ENCODE measurements at places on chromosomes 12 and 14. TPM values are rescaled to one million over a fixed set of nuclear protein-coding genes. Genes with fewer than 3 reads are reported as not detected.

GRCh38 chr14:35985474-35986218 is 159.5 kb downstream of the BRMS1L start:
- H3K4me3 ChIP-seq, result no peak overlapping the region
- H3K36me3 ChIP-seq, result no peaks in the 10 kb centered on the region
- peaks cover 2% of the 10 kb centered on the region for H3K4me1 ChIP-seq
- DNase-seq, result no peak

DNA sequence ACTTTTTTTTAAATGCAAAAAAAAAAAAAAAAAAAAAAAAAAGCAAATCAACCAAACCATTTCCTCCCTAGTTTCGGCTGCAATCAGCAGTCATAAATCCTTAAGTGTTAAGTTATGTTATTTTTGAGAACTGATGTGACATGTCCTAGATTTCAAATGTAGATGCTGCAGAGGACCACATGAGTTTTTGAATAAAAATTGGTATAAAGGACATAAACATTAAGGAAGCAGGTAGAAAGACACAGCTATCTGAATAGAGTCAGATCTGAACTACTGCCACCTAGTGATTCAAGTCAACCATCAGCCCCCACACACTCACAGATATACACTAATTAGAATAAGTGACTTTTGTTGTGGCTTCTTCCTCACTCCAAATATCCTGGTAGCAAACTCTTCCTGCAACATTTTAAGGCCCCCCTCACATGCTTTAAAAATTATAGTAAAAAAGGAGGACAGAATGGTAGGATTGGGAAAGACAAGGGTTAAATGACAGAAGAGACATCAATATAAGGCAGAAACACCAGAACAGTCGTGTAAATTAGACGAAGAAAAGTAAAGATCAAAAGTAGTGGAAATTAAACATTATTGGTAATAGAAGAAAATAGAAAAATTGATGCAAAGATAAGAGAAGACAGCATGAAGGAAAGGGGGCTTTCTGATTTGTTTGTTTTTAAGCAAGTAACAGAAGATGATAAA is 394.5 kb upstream of the ATP2B1 start:
- H3K4me1 ChIP-seq, result peaks cover 9% of the 10 kb centered on the region
- no peak overlapping the region for H3K27ac ChIP-seq
- peaks cover 18% of the 10 kb centered on the region for H3K27me3 ChIP-seq
- H3K36me3 ChIP-seq, result no peaks in the 10 kb centered on the region
- no peak overlapping the region for H3K4me3 ChIP-seq

DYRK4 gene
- 34.4 TPM for total RNA-seq

GRCh38 chr12:125696054-125696453 is 630.8 kb downstream of the AACS start:
- no peak for DNase-seq
- no peaks in the 10 kb centered on the region for H3K4me1 ChIP-seq

DNA sequence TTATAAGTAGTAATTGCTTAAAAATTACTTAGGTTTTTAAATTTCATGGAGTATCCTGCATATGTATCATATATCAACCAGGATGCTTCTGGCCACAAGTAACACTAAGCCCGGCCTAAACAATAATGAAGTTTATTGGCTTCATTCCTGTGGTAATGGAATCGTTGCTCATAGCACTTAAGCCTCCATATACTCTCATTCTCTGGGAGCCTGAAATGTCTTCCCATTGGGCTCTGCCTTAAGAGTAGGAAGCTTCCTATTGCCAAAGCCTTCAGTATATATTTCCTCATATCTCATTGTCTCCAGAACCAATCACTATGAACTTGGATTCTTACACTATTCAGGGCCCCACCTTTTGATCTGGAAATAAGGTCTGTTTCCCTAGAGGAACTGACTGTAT is 83.8 kb upstream of the DNM1L start:
- no peak overlapping the region for H3K4me3 ChIP-seq
- no peaks in the 10 kb centered on the region for H3K36me3 ChIP-seq
- DNase-seq, result no peak
- no peaks in the 10 kb centered on the region for H3K27me3 ChIP-seq
- peaks cover 36% of the 10 kb centered on the region for H3K4me1 ChIP-seq

PARPBP gene
- total RNA-seq, result 27.4 TPM

SLC25A21 gene
- not detected for total RNA-seq

- H3K4me1 ChIP-seq, result no peaks in the 10 kb centered on the region
- DNase-seq, result no peak
- H3K4me3 ChIP-seq, result no peak overlapping the region
- H3K27me3 ChIP-seq, result no peaks in the 10 kb centered on the region
- H3K36me3 ChIP-seq, result peaks cover 73% of the 10 kb centered on the region
- no peak overlapping the region for H3K27ac ChIP-seq
Measured at GRCh38 chr12:109910969-109911348, 10.9 kb downstream of the TCHP start.

DNA sequence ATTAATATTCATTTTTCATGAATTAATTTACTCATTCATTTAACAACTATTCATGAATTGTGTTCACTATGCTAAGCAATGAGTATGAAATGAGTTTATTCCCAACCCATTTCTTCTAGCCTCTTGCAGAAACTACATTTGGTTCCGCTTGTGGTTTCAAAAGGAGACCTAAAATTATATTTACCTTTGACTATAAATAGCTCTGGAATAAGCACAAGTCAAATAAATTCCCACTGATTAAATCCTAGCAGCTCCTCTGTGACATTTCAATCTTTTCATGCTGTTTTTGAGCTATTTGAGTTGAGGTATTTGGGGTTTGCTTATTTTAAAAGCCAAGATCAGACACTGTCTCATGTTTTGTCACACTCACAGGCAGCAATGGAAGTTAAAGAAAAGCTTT is 46.9 kb downstream of the DUSP6 start:
- peaks cover 46% of the 10 kb centered on the region for H3K4me1 ChIP-seq
- no peak overlapping the region for H3K27ac ChIP-seq
- H3K27me3 ChIP-seq, result no peaks in the 10 kb centered on the region
- no peak overlapping the region for H3K4me3 ChIP-seq
- H3K36me3 ChIP-seq, result no peaks in the 10 kb centered on the region

MYO1H gene
- total RNA-seq, result not detected

DNA sequence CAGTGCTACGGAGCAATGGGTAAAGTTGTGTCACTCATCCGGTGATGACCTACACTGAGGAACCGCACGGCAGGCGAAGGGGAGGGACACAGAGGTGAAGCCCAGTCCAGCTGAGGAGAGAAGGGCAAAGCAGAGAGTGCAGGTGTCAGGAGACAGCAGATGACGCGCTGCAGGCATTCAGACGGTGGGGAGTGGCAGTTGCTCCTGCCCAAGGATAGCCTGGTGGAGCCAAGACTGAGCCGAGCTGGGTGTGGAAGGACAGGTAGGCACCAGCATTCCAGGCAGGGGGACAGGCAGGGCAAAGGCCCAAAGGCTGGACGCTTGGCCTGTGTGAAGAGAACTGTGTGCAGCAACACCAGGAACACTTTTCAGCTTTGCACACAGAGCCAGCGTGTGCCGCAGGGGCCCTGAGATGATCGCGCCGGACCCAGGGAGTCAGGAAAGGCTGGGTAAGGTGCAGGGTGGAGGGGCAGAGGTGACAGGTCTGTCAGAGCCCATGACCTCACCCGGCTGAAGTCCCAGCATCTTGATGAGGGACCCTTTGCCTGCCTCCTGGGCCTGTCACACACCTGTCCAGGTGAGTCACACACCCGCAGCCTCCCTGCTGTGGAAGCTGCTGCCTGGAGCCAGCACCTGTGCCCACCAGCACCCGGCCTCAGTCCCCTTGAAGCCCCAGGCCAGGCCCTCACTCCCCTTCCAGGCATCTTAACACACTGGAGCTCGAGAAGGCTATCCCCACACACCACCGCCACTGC is 48.4 kb downstream of the TSPAN11 start:
- H3K27ac ChIP-seq, result no peak overlapping the region
- no peaks in the 10 kb centered on the region for H3K4me1 ChIP-seq
- H3K4me3 ChIP-seq, result no peak overlapping the region
- H3K36me3 ChIP-seq, result no peaks in the 10 kb centered on the region

DNA sequence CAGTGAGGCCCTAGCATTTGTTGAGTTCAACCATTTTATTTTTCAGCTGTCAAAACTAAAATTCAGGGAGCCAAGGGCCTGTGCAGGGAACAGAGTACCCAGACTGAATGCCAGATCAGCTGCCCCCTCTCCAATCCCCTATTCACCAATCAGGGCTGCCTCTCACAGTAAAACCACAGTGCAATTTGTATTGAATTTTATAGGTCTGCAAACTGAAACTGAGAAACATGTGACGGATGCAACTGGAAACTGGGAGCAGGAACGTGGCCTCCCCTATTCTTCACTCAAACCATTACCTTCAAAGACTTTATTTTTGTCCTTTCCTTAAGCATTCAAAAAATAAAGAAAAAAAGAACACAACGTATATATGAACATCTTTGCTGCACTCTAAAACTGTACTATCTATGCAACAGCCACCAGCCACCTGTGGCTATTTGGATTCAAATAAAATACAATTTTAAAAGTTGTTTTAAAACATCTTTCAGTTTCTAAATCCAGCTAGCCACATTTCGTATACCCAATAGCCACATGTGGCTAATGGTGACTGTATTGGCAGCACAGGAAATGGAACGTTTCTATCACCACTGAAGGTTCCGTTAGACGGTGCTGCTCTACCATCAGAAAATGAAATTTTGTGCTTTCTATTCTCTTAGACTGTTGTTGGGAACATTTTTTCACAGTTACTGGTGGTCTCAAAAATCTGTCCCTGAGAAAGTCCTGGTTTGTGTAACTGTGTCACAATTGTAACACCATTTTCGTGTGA is 371.3 kb upstream of the FAR2 start:
- H3K4me1 ChIP-seq, result no peaks in the 10 kb centered on the region
- DNase-seq, result no peak
- no peaks in the 10 kb centered on the region for H3K36me3 ChIP-seq

GRCh38 chr14:23449314-23449713 is 13.9 kb upstream of the MYH7 start:
- H3K4me3 ChIP-seq, result no peak overlapping the region
- no peak for DNase-seq
- H3K4me1 ChIP-seq, result no peaks in the 10 kb centered on the region
- no peaks in the 10 kb centered on the region for H3K36me3 ChIP-seq
- peaks cover 8% of the 10 kb centered on the region for H3K27me3 ChIP-seq

PGF gene
- total RNA-seq, result 0.34 TPM

ADAMTS20 gene
- not detected for total RNA-seq

MOK gene
- total RNA-seq, result 6.8 TPM

GRCh38 chr12:122732170-122732569 is 1.5 kb upstream of the HCAR1 start:
- DNase-seq, result peak; percentile 39
- no peaks in the 10 kb centered on the region for H3K27me3 ChIP-seq
- peaks cover 11% of the 10 kb centered on the region for H3K36me3 ChIP-seq
- H3K4me3 ChIP-seq, result peak overlapping the region; percentile 51

DNA sequence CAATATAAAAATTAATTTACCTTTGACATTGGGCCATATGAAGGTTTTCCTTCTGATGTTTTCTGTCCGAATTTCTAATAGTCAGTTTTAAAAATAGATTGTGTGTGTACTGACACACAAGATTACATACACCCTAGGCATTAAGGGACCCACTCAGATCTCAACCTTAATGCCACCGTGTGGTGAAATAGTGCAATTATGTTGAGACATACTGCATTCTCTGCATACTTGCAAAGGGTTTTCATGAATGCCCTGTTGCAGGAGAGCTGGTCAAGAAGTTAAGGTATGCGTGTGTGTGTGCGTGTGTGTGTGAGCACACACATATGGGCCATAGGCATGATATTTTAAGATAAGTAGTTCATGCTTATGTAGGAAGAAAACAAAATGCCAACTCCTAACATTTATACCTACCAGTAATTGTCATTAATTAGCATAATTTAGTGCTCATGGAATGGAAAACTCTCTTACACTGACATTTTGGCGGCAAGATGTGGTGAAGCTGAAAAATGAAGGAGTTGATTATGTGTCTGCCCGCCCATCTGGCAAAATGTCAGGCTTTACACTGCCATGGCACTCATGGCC is 58.8 kb downstream of the PIK3C2G start:
- no peaks in the 10 kb centered on the region for H3K27me3 ChIP-seq
- H3K4me3 ChIP-seq, result no peak overlapping the region
- H3K27ac ChIP-seq, result no peak overlapping the region
- no peaks in the 10 kb centered on the region for H3K36me3 ChIP-seq
- DNase-seq, result no peak

BCL11B gene
- total RNA-seq, result 34.9 TPM

- no peaks in the 10 kb centered on the region for H3K27me3 ChIP-seq
- no peaks in the 10 kb centered on the region for H3K36me3 ChIP-seq
- H3K4me1 ChIP-seq, result no peaks in the 10 kb centered on the region
- no peak overlapping the region for H3K4me3 ChIP-seq
- DNase-seq, result no peak
Measured at GRCh38 chr14:20755037-20755436, 9.3 kb downstream of the EDDM3A start.

- H3K27ac ChIP-seq, result no peak overlapping the region
- H3K27me3 ChIP-seq, result peaks cover 5% of the 10 kb centered on the region
- H3K4me1 ChIP-seq, result peaks cover 10% of the 10 kb centered on the region
- no peak for DNase-seq
- no peak overlapping the region for H3K4me3 ChIP-seq
Measured at GRCh38 chr12:101838628-101839323, 8.0 kb upstream of the GNPTAB start.

RPL36AL gene
- 278 TPM for total RNA-seq

DNA sequence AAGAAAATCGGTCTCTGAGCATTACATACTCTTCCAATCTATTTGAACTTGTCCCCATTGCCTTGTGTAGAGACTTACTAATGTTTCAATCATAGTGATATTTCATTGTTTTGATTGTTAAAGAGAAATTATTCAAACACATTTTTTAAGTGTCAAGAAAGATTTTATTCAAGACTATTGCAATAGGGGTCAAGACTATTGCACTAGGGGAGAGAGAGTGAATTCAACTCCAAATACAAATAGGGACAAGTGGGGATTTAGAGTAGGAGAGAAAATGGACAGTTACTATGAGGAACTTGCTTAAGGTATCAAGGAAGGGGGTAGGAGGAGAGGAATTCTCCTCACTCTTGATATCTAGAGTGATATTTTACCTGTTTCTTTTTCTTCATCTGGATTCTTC is 73.1 kb downstream of the FAR2 start:
- H3K36me3 ChIP-seq, result no peaks in the 10 kb centered on the region
- DNase-seq, result no peak
- no peaks in the 10 kb centered on the region for H3K4me1 ChIP-seq
- no peak overlapping the region for H3K4me3 ChIP-seq

PPP1R36 gene
- not detected for total RNA-seq

TTC9 gene
- total RNA-seq, result 6.1 TPM

DNA sequence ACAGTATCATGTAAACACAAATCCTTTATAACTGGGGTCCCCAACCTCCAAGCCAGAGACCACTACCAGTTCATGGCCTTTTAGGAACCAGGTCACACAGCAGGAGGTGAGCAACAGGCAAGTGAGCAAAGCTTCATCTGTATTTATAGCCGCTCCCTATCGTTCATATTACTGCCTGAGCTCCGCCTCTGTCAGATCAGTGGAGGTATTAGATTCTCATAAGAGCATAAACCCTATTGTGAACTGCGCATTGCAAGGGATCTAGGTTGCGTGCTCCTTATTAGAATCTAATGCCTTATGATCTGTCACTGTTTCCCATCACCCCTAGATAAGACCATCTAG is 49.9 kb downstream of the LRP6 start:
- H3K4me3 ChIP-seq, result no peak overlapping the region
- H3K27ac ChIP-seq, result no peak overlapping the region
- H3K27me3 ChIP-seq, result peaks cover 48% of the 10 kb centered on the region
- DNase-seq, result no peak

ABCC9 gene
- total RNA-seq, result 0.07 TPM

Measured in activated T-helper 2 cell treated with anti-CD3 and anti-CD28 coated beads, Interferon-gamma antibody, Interleukin-2, Interleukin-4, amounts not matched to agents 10 μg/mL and 5 μg/mL and 100 μg/mL, durations not matched to agents 14 hours and 24 hours and 36 hours (primary cell).